ENCODE measurements at places on chromosomes 11 and 22. TPM values are rescaled to one million over a fixed set of nuclear protein-coding genes. Genes with fewer than 3 reads are reported as not detected.

DNA sequence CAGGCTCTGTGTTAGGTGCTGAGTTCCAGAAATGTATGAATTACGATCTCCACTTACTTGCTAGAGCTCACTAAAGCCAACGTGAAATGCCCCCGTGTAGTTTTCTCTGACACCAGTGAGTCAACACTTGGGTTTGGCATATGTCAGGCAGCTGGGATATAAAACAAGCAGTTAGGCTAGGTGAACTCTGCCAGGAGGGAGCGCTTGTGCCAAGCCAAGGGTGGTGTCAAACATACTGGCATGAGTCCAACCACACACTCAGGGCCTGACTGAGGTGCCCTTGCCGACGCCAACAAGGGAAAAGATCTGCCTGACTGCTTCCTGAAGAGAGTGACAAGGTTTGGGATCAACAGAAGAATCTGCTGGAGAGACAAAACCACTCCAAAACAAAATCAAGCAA is 167.8 kb upstream of the NARS2 start:
- no peak overlapping the region for H3K4me3 ChIP-seq
- no peak overlapping the region for H3K27ac ChIP-seq
- H3K36me3 ChIP-seq: no peaks in the 10 kb centered on the region
- H3K4me1 ChIP-seq: no peaks in the 10 kb centered on the region
- DNase-seq: no peak

DNA sequence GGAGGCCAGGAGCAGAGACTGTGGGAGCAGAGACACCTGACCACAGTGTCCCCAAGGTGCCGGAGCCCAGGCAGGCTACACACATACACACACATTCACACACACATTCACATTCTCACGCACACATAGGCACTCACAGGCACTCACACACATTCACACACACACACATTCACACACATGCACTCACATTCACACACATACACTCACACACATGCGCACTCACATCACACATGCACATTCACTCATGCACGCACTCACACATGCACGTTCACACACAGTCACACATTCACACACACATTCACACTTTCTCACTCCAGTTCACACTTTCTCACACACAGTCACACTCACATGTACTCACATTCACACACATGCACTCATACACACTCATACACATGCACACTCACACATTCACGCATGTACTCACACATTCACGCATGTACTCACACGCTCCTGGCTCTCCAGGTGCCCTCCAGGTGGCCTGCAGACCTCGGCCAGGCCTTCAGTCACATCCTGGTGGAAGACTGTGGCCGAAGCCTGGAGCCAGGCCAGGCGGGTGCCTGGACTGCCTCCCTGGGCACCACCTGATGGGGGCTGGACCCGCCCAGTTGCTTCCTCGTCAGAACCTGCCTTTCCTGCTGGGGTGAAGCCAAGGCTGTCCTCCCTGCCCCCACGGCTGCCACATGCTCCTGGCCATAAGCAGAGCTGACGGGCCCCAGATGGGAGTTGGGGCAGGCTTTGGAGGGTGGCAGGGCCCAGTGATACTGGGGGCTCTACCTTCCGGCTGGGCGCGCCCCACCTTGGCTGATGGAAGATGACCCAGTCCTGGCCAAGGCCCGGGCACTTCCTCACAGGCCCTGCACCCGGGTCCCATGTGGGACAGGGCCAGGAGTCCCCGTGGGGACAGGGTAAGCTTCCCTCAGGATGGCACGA is 89.5 kb downstream of the WNT7B start:
- H3K27me3 ChIP-seq: 0 out of 2 replicates have a peak, but pooled peaks cover 2% of the 10 kb centered on the region
- no peak for DNase-seq
- no peaks in the 10 kb centered on the region for H3K4me1 ChIP-seq
- no peaks in the 10 kb centered on the region for H3K36me3 ChIP-seq
- no peak overlapping the region for H3K4me3 ChIP-seq

DNA sequence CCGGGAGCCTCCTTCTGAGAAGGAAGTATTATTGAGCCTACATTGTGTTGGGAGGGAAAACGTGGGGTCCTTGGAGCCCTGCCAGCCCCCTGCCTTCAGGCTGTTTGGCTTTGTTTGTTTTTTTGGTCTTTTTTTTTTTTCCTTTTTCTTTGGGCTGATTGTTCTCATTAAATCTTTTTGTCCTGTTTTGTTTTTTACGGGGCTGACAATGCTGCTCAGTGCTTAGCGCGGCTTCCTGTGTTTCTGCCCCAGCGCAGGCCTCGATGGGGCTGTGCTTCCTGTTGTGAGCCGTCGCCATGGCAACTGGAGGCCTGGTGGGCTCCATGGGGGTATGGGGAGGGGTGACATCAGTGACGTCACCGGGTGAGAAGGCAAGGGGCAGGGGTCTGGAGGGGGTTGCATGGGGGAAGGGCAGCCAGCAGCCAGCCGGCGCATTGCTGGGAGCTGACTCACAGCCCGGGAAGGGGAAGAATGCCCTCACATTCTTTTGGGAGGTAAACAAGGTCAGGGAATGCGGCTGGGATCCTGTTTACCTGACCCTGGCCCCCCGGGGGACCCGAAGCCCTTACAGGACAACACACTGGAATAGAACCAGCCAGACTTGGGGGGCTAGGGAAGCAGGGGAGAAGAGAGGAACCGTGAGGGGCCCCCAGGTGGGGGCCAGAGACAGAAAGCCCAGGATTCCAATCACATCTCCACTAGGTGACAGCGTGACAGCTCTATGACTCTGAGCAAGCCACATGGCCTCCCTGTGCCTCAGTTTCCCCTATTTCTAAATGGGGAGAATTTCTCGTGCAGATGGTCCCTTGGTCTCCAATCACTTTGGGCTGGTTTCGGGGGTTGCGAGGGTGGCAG is 22.2 kb upstream of the CBX7 start:
- H3K27me3 ChIP-seq: no peaks in the 10 kb centered on the region
- peak; percentile 98 for DNase-seq
- peaks cover 51% of the 10 kb centered on the region for H3K4me1 ChIP-seq
- no peaks in the 10 kb centered on the region for H3K36me3 ChIP-seq
- H3K27ac ChIP-seq: peak overlapping the region; percentile 92

OR5D18 gene
- polyA plus RNA-seq: not detected

- DNase-seq: no peak
- peaks cover 26% of the 10 kb centered on the region for H3K4me1 ChIP-seq
- no peak overlapping the region for H3K27ac ChIP-seq
- no peaks in the 10 kb centered on the region for H3K27me3 ChIP-seq
- peak overlapping the region; percentile 93 for H3K4me3 ChIP-seq
Observed at GRCh38 chr11:19779740-19780139, 67.1 kb downstream of the NAV2 start.

- no peak overlapping the region for H3K4me3 ChIP-seq
- H3K27me3 ChIP-seq: peaks cover 2% of the 10 kb centered on the region
- H3K27ac ChIP-seq: no peak overlapping the region
- H3K4me1 ChIP-seq: peaks cover 23% of the 10 kb centered on the region
- DNase-seq: no peak
Observed at GRCh38 chr11:119797123-119797611, 68.2 kb upstream of the NECTIN1 start.

- no peaks in the 10 kb centered on the region for H3K27me3 ChIP-seq
- no peaks in the 10 kb centered on the region for H3K36me3 ChIP-seq
- peaks cover 4% of the 10 kb centered on the region for H3K4me1 ChIP-seq
- no peak overlapping the region for H3K27ac ChIP-seq
- peak overlapping the region; percentile 92 for H3K4me3 ChIP-seq
Observed at GRCh38 chr11:119207415-119207960, 1.3 kb downstream of the CBL start.

LIF gene
- 3.3 TPM for polyA plus RNA-seq

MMP26 gene
- polyA plus RNA-seq: 0.06 TPM

DNA sequence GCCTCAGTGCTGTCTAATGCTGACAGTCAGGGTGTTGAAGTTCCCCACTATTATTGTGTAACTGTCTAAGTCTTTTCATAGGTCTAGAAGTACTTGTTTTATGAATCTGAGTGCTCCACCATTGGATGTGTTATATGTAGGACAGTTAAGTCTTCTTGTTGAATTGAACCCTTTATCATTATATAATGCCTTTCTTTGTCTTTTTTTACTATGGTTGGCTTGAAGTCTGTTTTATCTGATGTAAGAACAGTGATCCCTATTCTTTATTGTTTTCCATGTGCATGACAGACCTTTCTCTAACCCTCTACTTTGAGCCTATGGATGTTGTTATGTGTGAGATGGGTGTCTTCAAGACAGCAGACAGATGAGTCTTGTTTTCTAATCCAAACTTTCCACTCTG is 107.8 kb upstream of the C11orf58 start:
- no peak overlapping the region for H3K27ac ChIP-seq
- H3K36me3 ChIP-seq: no peaks in the 10 kb centered on the region
- DNase-seq: no peak

GRCh38 chr11:86673055-86673843 is 833 bp upstream of the ME3 start:
- DNase-seq: no peak
- peaks cover 26% of the 10 kb centered on the region for H3K27me3 ChIP-seq
- H3K27ac ChIP-seq: no peak overlapping the region
- H3K4me1 ChIP-seq: peaks cover 3% of the 10 kb centered on the region

DNA sequence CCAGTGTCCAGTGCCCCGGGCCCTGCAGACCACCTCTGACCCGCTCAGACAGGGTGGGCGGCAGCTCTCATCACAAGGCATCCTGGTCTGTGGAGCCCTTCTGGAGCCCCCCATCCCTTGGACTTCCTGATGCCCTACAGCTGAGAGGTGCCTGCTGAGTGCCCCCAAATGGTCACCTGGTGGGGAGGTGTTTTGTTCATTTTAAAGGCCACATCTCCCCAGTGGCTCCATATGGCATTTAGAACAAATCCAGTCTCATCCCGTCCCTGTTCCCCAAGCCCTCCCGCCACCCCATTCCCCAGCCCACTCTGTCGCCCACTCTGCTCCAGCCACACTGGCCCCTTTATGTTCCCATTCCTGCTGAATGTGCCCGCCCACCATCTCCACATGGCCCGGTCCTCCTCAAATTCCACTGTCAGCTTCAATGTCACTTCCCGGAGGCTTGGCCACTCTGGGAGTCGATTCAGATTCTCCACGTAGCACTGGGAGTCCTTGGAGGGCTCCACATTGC is 32.8 kb downstream of the OSBPL5 start:
- no peaks in the 10 kb centered on the region for H3K4me1 ChIP-seq
- H3K27me3 ChIP-seq: no peaks in the 10 kb centered on the region
- no peak for DNase-seq
- H3K27ac ChIP-seq: no peak overlapping the region
- no peak overlapping the region for H3K4me3 ChIP-seq

GRCh38 chr11:117754030-117754429 is 43.0 kb downstream of the DSCAML1 start:
- no peaks in the 10 kb centered on the region for H3K27me3 ChIP-seq
- H3K27ac ChIP-seq: no peak overlapping the region
- no peak overlapping the region for H3K4me3 ChIP-seq
- DNase-seq: no peak
- H3K36me3 ChIP-seq: no peaks in the 10 kb centered on the region
- H3K4me1 ChIP-seq: peaks cover 1% of the 10 kb centered on the region

SCGB1D2 gene
- not detected for polyA plus RNA-seq

- H3K4me3 ChIP-seq: no peak overlapping the region
- DNase-seq: no peak
- no peak overlapping the region for H3K27ac ChIP-seq
- no peaks in the 10 kb centered on the region for H3K36me3 ChIP-seq
Observed at GRCh38 chr11:114442536-114442935, 3.3 kb downstream of the REXO2 start.

- DNase-seq: no peak
- no peaks in the 10 kb centered on the region for H3K27me3 ChIP-seq
- H3K27ac ChIP-seq: no peak overlapping the region
- H3K4me3 ChIP-seq: no peak overlapping the region
Observed at GRCh38 chr22:48881326-48881980, 946.2 kb downstream of the BRD1 start.

HPX gene
- polyA plus RNA-seq: 0.97 TPM

SGSM1 gene
- polyA plus RNA-seq: 4.6 TPM

- H3K27me3 ChIP-seq: no peaks in the 10 kb centered on the region
- H3K4me1 ChIP-seq: no peaks in the 10 kb centered on the region
- DNase-seq: no peak
- H3K36me3 ChIP-seq: no peaks in the 10 kb centered on the region
- H3K27ac ChIP-seq: no peak overlapping the region
Observed at GRCh38 chr11:26851696-26852095, 129.8 kb upstream of the SLC5A12 start.

TSSC4 gene
- polyA plus RNA-seq: 49.6 TPM

DNA sequence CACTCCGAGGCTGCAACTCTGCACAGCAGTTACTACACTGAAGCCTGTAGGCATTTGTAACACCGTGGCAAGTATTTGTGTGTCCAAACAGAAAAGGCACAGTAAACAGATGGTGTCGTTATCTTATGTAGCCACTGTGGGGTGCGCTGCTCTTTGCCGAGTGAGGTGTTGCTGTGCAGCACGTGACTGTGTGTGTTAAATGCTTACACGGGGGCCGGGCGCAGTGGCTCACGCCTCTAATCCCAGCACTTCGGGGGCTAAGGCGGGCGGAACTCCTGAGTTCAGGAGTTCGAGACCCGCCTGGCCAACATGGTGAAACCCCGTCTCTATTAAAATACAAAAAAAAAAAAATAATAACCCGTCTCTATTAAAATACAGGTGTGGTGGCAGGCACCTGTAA is 11.5 kb downstream of the ZBED4 start:
- H3K4me3 ChIP-seq: no peak overlapping the region
- no peaks in the 10 kb centered on the region for H3K27me3 ChIP-seq
- no peak overlapping the region for H3K27ac ChIP-seq

GRCh38 chr11:16977136-16977993 is 36.8 kb downstream of the PLEKHA7 start:
- no peaks in the 10 kb centered on the region for H3K27me3 ChIP-seq
- H3K27ac ChIP-seq: no peak overlapping the region
- no peaks in the 10 kb centered on the region for H3K36me3 ChIP-seq
- H3K4me1 ChIP-seq: peaks cover 21% of the 10 kb centered on the region
- H3K4me3 ChIP-seq: no peak overlapping the region
- DNase-seq: no peak

DNA sequence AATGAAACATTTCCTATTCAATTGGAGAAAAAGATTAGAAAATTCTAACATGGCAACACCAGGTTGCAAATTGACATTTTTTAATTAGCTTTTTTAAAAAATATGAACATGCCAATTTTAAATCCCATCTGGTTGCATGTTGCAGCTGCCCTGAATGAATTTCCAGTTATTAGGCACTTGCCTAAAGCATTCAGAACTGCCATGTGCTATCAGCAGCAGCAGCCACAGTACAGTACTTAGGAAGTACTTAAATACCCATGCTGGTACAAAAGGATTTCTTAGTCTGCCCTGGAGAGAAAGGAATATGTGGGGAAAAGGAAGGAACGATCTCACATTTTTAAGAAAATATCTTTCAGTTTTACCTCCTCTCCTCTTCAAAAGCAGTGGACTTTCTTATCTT is 46.2 kb downstream of the FAM168A start:
- no peaks in the 10 kb centered on the region for H3K4me1 ChIP-seq
- no peak overlapping the region for H3K4me3 ChIP-seq
- no peak overlapping the region for H3K27ac ChIP-seq
- no peak for DNase-seq
- H3K36me3 ChIP-seq: no peaks in the 10 kb centered on the region

GRCh38 chr11:35011944-35012343 is 95.5 kb downstream of the PDHX start:
- H3K27ac ChIP-seq: no peak overlapping the region
- DNase-seq: no peak
- H3K27me3 ChIP-seq: no peaks in the 10 kb centered on the region
- no peaks in the 10 kb centered on the region for H3K4me1 ChIP-seq
- no peak overlapping the region for H3K4me3 ChIP-seq

GRCh38 chr22:47606426-47606825 is 844.0 kb downstream of the TBC1D22A start:
- no peaks in the 10 kb centered on the region for H3K4me1 ChIP-seq
- no peaks in the 10 kb centered on the region for H3K36me3 ChIP-seq
- DNase-seq: no peak
- H3K27me3 ChIP-seq: no peaks in the 10 kb centered on the region
- no peak overlapping the region for H3K4me3 ChIP-seq
